Left lung (tissue), 14 donors: ENCODE measurements at places on chromosomes 2 and 18. TPM values are rescaled to one million over a fixed set of nuclear protein-coding genes. Genes with fewer than 3 reads are reported as not detected.

IL18R1 gene
- total RNA-seq, result 3.8 TPM

GRCh38 chr2:217471319-217471718, 531.5 kb downstream of the TNS1 start:
- DNase-seq, result no peak
- H3K27me3 ChIP-seq, result no peaks in the 10 kb centered on the region
- no peak overlapping the region for H3K4me3 ChIP-seq
- H3K27ac ChIP-seq, result no peak overlapping the region
- H3K4me1 ChIP-seq, result no peaks in the 10 kb centered on the region
- H3K36me3 ChIP-seq, result no peaks in the 10 kb centered on the region

GRCh38 chr2:64410671-64411070, 43.3 kb upstream of the LGALSL start:
- H3K36me3 ChIP-seq, result no peaks in the 10 kb centered on the region
- DNase-seq, result no peak
- H3K27me3 ChIP-seq, result no peaks in the 10 kb centered on the region
- no peak overlapping the region for H3K27ac ChIP-seq

- H3K27me3 ChIP-seq, result no peaks in the 10 kb centered on the region
- no peak overlapping the region for H3K27ac ChIP-seq
- H3K4me1 ChIP-seq, result no peaks in the 10 kb centered on the region
- no peak overlapping the region for H3K4me3 ChIP-seq
- no peak for DNase-seq
These were observed 421.3 kb downstream of the NYAP2 start for GRCh38 chr2:225820826-225821225.

GRCh38 chr2:80469428-80469827, 164.9 kb upstream of the LRRTM1 start:
- no peak for DNase-seq
- no peak overlapping the region for H3K27ac ChIP-seq
- H3K36me3 ChIP-seq, result no peaks in the 10 kb centered on the region

- DNase-seq, result no peak
- no peaks in the 10 kb centered on the region for H3K27me3 ChIP-seq
- no peaks in the 10 kb centered on the region for H3K4me1 ChIP-seq
- no peak overlapping the region for H3K4me3 ChIP-seq
These were observed 52.2 kb downstream of the GALNT1 start for GRCh38 chr18:35633761-35634160.

GDF7 gene
- 0.37 TPM for total RNA-seq

DNA sequence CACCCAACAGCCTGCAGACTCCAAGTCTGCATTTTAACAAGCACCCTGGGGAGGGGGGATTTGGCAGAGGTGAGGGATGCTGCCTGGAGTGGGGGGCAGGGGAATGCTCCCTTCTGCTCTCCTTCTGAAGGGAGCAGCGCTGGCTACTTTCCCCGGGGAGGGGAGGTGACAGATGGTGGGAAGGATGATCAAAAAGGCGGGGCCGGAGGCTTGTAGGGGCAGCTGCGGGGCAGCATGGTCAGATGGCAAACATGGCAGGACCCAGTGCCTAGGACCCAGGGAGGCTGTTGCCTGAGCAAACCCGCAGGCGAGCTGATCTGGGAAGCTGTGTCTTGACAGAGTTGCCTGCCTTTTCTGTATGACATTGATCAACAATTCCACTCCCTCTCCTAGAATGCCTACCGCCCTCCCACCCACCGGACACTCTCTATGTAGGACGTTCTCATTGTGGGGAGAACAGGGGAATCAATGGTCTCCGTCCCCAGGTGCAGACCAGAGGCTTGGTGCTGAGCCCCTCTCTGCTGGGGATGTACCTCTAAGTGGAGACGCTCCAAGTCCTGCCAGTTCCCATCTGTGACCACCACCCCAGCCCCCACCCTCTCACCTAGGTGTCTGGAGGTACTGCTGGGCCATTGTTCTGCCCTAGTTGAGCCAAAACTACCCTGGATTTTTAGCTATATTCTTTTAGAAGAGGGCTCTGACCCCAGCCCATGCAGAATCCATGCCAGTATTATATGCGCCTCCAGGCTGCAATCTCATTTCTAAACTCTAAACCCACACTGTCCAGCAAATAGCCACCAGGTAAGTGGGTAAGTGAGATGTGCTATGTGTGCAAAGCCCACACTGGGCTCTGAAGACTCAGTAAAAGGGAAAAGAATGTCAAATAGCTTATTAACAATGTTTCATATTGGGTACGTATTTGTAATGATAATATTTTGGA, 89.7 kb upstream of the SEC11C start:
- H3K4me3 ChIP-seq, result no peak overlapping the region
- no peaks in the 10 kb centered on the region for H3K27me3 ChIP-seq
- no peaks in the 10 kb centered on the region for H3K36me3 ChIP-seq
- no peak for DNase-seq

- peaks cover 43% of the 10 kb centered on the region for H3K4me1 ChIP-seq
- no peaks in the 10 kb centered on the region for H3K27me3 ChIP-seq
- H3K4me3 ChIP-seq, result no peak overlapping the region
- H3K36me3 ChIP-seq, result peaks cover 9% of the 10 kb centered on the region
These were observed 77.6 kb downstream of the EPC2 start for GRCh38 chr2:148721991-148722777.

MALL gene
- 105 TPM for total RNA-seq

DNA sequence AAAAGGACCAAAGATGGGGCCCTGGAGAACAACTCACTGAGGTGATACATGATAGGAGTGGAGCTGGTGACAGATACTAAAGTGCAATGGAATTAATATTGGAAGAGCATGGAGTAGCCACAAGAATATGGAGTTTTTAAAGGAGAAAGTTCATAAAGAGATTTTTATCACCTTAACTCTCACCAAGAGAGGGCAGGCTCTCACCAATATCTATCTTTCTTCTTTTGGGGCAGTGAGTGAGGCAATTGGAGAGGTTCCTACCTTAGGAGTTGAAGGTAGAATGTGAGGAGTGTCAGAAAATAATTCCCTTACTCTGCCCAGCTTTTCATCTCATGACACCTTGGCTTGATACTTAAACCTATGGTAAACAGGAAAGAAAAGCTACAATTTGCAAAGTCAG, 233.7 kb upstream of the CWC22 start:
- H3K36me3 ChIP-seq, result no peaks in the 10 kb centered on the region
- H3K27me3 ChIP-seq, result no peaks in the 10 kb centered on the region
- H3K4me3 ChIP-seq, result no peak overlapping the region
- no peak for DNase-seq

DNA sequence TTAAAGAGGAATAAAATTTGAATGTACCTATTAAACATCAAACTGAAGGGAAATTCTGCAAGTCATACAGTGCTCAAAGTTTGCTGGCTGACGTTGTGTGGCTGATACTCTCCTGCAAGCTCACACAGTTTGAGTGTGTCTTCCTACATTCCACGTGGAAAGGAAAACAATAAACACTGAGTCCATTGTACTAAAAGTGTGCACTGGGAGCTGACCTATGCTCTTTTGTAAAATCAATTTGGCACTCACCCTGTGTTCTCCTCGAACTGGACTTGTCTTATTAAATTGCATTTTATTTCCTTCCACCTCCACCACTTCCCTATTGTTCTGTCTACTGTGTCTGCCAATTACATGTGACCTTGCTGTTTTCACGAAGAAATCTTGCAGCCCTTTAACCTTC, 458.0 kb downstream of the CPS1 start:
- H3K27ac ChIP-seq, result no peak overlapping the region
- H3K4me1 ChIP-seq, result no peaks in the 10 kb centered on the region

DNA sequence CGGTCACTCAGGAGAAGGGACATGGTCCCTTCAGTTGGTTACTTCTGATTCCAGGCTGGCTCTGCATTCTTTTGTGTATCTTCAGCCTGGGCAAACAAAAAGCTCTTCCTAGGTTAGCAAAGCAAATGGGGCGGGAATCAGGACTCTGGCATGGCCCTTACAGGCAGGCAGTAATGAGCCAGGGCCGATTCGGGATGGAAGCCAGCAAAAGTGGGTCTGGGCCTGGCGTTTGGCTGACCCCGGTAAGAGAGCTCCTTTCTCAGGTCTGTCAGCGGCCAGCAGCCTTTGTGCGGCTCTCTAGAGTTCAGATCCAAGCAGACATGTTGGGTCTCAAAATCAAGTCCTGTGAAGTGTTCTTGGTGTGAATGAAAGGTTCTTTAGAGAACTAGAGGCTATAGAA, 81.5 kb upstream of the EML6 start:
- no peak for DNase-seq
- no peak overlapping the region for H3K27ac ChIP-seq
- H3K27me3 ChIP-seq, result no peaks in the 10 kb centered on the region
- no peak overlapping the region for H3K4me3 ChIP-seq
- peaks cover 84% of the 10 kb centered on the region for H3K36me3 ChIP-seq

GRCh38 chr2:136319237-136319636, 201.3 kb upstream of the CXCR4 start:
- H3K36me3 ChIP-seq, result no peaks in the 10 kb centered on the region
- no peaks in the 10 kb centered on the region for H3K27me3 ChIP-seq
- no peaks in the 10 kb centered on the region for H3K4me1 ChIP-seq
- H3K27ac ChIP-seq, result no peak overlapping the region
- no peak for DNase-seq
- no peak overlapping the region for H3K4me3 ChIP-seq

KLHL41 gene
- total RNA-seq, result 1.5 TPM

DNA sequence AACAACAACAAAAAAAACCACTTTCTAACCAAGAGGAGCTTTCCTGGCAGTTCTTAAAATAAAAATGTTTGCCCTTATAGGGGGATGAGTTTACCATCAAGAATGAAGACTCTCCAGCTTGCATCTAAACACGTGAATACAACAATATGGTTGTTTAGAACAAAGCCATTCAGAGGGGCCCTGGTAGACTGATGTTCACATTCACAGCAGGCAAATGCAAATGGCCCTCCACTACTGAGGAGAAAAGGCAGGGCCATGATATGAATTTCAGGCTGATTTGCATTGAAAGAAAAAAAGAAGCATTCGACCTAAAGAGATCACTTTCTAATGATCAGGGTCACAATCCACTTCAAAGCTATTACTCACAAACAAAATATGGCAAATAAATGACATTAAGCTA, 65.3 kb upstream of the OTOS start:
- DNase-seq, result no peak
- no peak overlapping the region for H3K4me3 ChIP-seq
- H3K27ac ChIP-seq, result no peak overlapping the region
- no peaks in the 10 kb centered on the region for H3K4me1 ChIP-seq
